ENCODE measurements at places on chromosomes 4 and X.

DNA sequence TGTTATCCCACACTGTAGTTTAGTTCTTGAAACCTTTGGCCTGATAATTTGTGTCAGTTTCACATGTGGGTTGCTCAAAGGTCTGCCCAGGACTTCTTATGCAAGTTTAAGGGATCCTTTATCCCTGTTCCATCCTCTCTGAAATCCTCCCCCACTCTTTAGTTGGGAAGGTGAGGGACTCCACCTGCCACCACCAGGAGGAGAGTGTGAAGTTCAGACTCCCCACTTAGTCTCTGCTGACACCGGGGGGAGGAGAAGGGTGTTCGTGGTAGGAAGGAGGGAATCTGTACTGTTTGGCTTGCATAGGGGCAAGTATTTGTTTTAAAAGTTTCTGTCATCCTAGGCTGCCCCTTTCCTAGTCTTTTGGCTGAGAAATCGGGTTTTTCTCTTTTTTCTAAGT lies 211.8 kb downstream of the PPP4R3C start:
- H3K4me1 ChIP-seq: no peaks in the 10 kb centered on the region
- no peak overlapping the region for H3K27ac ChIP-seq
- no peaks in the 10 kb centered on the region for H3K36me3 ChIP-seq
- no peak for DNase-seq
- no peak overlapping the region for H3K4me3 ChIP-seq

- no peak overlapping the region for H3K4me3 ChIP-seq
- H3K4me1 ChIP-seq: no peaks in the 10 kb centered on the region
- no peak overlapping the region for H3K27ac ChIP-seq
These were observed 78.5 kb downstream of the MSN start for GRCh38 chrX:65745992-65746391.

- H3K36me3 ChIP-seq: no peaks in the 10 kb centered on the region
- H3K4me1 ChIP-seq: no peaks in the 10 kb centered on the region
- H3K27me3 ChIP-seq: no peaks in the 10 kb centered on the region
- H3K27ac ChIP-seq: no peak overlapping the region
- no peak for DNase-seq
These were observed 30.6 kb upstream of the IL9R start for GRCh38 chrX:155966876-155967275.

DNA sequence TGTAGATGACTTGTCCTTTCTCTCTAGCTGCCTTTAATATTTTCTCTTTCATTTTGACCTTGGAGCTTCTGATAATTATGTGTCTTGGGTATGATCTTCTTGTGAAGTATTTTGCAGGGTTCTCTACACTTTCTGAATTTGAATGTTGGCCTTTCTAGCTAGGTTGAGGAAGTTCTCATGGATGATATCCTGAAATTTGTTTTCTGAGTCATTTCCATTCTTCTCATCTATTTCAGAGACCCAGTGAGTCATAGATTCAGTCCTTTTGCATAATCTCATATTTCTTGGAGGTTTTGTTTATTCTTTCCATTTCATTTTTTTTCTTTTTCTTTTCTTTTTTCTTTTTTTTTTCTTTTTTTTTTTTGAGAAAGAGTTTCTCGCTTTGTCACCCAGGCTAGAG lies 585.7 kb upstream of the PABPC4L start:
- DNase-seq: no peak
- H3K36me3 ChIP-seq: no peaks in the 10 kb centered on the region
- H3K4me3 ChIP-seq: no peak overlapping the region
- H3K4me1 ChIP-seq: no peaks in the 10 kb centered on the region
- H3K27ac ChIP-seq: no peak overlapping the region

GRCh38 chrX:106862972-106863688 lies 40.0 kb downstream of the RIPPLY1 start:
- no peak overlapping the region for H3K4me3 ChIP-seq
- H3K4me1 ChIP-seq: peaks cover 5% of the 10 kb centered on the region
- H3K27me3 ChIP-seq: no peaks in the 10 kb centered on the region
- DNase-seq: peak; percentile 33
- no peaks in the 10 kb centered on the region for H3K36me3 ChIP-seq

DNA sequence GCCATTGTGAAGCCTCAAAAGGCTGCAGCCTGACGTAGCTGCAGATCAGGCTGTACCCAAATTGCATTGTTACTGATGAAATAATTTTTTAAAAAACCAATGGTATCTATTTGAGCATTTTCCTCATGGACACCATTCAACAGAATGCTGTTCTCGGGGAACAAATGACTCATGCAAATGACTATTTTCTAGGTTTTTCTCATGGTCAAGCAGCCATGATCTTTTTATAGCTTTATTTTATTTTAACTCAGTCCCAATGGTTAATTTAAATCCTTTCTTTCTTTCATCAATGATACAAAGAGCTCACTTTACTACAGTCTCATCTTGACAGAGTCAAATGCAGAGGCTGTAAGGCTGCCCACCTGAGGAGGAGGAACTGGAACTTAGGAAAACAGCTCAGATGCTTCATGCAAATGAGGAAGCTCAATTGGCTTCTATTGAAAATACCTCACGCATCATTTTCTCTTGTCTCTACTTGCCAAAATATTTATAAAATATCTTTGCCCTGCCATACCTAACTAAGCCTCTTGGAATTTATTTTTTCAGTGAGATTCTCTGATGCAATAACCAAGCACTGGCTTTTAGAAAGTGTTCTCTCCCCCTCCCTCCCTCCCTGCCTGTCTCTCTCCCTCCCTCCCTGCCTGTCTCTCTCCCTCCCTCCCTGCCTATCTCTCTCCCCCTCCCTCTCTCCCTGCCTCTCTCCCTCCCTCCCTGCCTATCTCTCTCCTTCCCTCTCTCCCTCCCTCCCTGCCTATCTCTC lies 81.0 kb downstream of the SORBS2 start:
- peak; percentile 62 for DNase-seq
- peak overlapping the region; percentile 31 for H3K27ac ChIP-seq
- no peaks in the 10 kb centered on the region for H3K27me3 ChIP-seq
- no peak overlapping the region for H3K4me3 ChIP-seq
- H3K4me1 ChIP-seq: peaks cover 15% of the 10 kb centered on the region

- no peaks in the 10 kb centered on the region for H3K36me3 ChIP-seq
- H3K27me3 ChIP-seq: no peaks in the 10 kb centered on the region
- no peaks in the 10 kb centered on the region for H3K4me1 ChIP-seq
- H3K4me3 ChIP-seq: no peak overlapping the region
- DNase-seq: no peak
- H3K27ac ChIP-seq: no peak overlapping the region
These were observed 21.9 kb upstream of the CCSER1 start for GRCh38 chr4:90105274-90105673.

Data from cardiac muscle cell (in vitro differentiated cells and primary cell).